ENCODE measurements at places on chromosomes 3 and 15. TPM values are rescaled to one million over a fixed set of nuclear protein-coding genes. Genes with fewer than 3 reads are reported as not detected.

NOX5 gene
- 0.18 TPM for total RNA-seq

COL8A1 gene
- total RNA-seq, result not detected

ZNF620 gene
- 2.0 TPM for total RNA-seq

UNC13C gene
- total RNA-seq, result not detected

TERC gene
- not detected for total RNA-seq

TF gene
- 0.59 TPM for total RNA-seq

BCHE gene
- 1.0 TPM for total RNA-seq

C3orf49 gene
- not detected for total RNA-seq

ZDHHC23 gene
- 3.2 TPM for total RNA-seq

GHSR gene
- not detected for total RNA-seq

ZNF80 gene
- total RNA-seq, result 0.04 TPM

HTR3E gene
- not detected for total RNA-seq

TRAIP gene
- 12.4 TPM for total RNA-seq

ADCY5 gene
- 0.45 TPM for total RNA-seq

EPHA6 gene
- not detected for total RNA-seq
